ENCODE measurements at places on chromosomes 1 and 21.

- DNase-seq = peak; percentile 96
These were observed at the start of gene IFI6 for GRCh38 chr1:27671964-27672749. TSS of gene IFI6 (minus strand) at chr1:27672192. CDS start at chr1:27669314, 2,878 bp downstream.

DNA sequence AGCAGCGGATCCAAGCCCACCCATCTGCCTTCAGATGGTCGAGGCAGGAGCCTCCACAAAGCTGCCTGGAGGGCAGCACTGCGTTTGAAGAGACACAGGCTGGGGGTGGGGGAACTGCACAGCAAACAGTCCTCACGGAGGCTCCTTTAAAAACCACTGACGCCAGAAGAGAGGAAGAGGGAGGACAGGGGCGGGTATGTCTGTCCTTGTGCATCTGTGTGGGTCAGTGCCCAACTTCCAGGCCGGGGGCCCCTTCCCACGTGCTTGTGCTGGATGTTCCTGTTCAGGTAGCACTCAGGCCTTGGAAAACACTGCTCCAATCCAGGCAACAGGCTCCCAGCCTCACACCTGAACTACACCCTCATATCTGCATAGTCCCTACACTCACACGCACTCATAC, 7.7 kb downstream of the AHDC1 start:
- DNase-seq = no peak

DNA sequence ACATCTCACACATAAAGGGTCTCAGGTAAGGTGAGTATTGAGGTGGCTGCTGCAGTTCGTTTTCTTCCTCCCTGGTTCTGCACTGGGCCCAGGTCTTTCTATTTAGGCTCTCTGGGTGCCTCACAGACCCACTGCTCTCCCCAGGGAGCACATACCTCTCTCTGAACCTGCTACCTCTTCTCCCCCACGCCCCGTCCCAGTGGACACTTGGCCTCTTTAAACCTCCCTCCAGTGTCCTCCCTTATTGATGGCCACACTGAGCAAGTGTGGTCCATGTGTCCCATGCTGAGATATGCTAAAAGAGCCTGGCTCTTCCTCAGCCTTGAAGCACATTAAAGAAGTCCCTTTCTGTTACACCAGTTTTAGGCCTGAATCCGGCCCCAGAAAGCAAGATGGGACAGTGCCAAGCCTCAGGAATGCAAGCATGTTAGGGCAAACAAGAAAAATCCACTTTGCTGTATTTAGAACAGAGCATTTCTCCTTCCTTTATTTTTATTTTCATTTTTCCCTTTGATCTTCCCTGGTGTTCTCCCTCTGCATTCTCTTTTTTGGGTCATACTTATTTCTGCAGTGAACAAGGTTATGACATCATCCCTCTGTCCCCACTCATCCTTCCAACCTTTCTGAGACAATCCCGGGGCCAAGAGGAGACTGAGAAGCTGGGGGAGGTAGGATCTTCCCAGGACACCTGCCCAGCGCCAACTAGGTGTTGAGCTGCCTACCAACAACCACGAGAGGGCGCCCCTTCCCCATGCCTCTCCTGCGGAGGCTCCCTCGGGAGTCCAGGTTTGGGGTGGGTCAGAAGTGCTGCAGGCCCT, 5.0 kb upstream of the CHI3L2 start:
- peak; percentile 65 for DNase-seq

GRCh38 chr1:230430499-230430898, 4.4 kb upstream of the PGBD5 start:
- no peak for DNase-seq

DNA sequence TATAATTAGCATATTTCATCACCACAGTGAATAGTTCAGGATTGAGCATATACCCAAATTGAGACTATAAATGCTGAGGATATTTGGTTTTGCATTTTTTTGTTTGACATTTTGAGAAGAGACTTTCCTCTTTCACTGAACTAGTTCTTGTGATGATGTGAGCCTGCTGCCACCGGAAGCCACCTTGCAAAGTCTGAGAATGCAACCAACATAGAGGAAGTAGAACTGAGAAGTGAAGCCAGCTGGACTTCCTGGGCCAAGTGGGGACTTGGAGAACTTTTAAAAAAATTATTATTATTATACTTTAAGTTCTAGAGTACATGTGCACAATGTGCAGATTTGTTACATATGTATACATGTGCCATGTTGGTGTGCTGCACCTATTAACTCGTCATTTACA, 102.3 kb downstream of the RPE65 start:
- no peak for DNase-seq

- DNase-seq = no peak
These were observed 160.6 kb upstream of the JUN start for GRCh38 chr1:58944439-58944838.

- DNase-seq = peak; percentile 49
These were observed 22.7 kb upstream of the ARF1 start for GRCh38 chr1:228059634-228060457.

DNA sequence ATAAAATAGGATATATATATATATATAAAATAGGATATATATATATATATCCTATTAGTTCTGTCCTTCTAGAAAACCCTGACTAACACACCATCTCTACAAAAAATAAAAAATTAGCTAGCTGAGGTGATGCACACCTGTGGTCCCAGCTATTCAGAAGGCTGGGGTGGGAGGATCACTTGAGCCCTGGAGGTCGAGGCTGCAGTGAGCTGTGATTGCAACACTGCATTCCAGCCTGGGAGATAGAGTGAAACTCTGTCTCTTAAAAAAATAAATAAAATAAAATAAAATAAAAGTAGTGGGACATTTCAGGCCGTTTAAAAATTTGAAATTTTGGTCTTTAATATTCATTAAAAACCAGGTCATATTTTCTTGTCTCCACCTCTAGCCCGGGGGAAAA, 4.2 kb upstream of the RRP1 start:
- no peak for DNase-seq

GRCh38 chr1:90591355-90591969, 125.6 kb downstream of the BARHL2 start:
- no peak for DNase-seq

DNA sequence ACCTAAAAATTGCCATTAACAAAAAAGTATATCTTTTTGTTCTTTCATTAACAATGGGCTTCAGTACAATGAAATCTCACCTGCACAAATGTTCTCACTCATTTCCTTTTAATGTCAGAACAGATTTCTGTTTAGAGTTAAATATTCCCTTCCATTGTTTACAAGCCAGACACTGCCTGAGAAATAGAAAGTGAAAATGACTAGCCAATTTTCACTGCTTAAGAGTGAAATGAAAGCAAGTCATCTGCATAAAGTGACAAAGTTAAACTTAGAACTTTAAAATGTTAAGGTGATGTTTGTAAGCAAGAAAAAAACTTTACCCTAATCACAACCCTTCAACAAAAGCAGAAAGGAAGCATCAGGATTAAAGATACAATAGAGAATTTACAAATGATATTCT, 27.5 kb downstream of the COA6 start:
- peak; percentile 29 for DNase-seq

DNA sequence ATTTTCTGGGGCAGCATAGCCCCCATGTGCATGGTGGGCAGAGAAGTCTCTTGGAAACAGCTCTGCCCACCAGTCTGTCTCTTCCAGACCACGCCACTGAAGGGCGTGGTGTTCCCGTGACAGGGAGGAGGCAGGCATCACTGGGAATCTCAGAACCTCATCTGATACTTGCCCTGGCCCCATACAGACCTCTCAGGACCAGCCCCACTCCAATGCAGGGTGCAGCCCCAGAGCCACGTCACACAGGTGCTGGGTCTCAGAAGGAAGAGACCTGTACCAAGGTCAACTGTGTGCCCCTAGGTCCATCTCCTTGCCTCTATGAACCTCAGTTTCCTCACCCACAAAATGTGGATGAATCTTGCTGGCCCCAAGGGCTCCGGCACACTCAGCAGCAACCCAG, 7.3 kb downstream of the RAP1GAP start:
- DNase-seq = no peak

DNA sequence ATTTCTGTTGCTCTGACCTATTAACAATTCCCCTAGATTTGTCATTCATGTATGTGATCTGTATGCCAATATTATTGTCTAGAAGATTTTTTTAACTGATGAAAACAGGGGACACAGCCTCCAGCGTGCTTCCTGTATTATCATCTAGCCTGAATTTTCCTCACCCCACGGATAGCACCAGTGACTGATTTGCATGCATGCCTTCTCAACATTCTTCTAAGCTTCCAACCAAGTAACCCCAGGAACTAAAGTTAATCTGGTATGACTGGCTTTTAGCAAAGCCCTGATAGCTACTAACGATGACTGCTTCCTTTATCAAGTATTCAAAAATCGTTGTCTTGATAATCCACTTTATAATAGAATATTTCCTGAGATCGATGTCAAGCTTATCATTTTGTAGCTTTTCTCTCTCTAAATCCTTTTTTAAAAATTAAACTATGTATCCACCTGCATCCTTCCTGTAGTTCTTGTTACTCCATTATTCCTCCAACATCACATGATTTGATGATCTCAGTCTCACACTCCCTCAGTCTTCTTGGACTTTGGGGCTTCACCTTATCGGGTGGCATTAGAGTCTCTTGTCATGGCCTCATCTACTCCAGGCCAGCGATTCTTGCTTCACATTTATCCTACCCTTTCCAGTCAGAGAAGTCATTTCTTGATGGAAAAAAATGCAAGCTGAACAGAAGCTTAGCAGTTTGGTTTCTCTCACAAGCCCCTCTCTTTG, 19.0 kb downstream of the BCAR3 start:
- peak; percentile 59 for DNase-seq

DNA sequence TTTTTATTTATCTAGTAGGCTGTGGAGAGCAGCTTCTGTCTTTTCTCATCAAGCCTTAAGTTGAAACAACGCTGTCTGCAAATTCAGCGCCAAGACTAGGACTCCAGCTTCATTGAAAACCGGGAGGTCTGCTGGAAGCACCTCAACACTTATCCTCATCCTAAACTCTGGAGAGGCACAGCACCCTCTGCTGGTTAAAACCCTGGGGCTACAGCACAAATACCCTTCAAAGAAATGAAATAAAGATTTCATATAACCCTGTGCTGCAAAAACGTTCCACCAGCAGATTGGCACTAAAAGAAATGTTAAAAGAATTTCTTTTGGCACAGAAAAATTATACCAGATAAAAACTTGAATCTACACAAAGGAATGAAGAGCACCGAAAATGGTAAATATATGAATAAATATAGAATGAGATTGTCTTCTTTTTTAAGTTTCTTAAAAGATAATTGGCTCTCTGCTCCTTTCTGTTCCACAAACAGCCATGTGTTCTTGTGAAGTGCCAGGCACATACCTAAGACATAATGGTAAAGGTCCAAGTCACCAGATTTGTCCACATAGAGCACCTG, 227.7 kb upstream of the SAMSN1 start:
- DNase-seq = peak; percentile 48

DNA sequence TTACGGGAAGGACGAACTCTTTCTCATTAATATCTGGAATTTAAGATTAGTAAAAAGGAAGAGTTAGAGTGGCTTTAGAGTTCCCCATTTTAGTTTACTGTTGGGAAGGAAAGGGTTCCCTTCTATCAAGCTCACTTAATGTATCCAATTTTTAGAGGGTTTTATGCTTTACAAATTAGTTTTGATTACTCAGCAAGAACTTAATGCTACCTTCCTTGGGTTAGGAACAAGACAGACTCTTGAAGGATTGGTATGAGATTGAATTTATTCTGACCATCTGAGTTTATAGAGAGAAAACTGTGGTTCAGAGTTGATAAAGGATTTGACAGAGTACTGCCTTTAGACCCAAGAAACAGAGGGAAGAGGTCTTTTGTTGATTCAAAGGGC, 29.5 kb upstream of the RGS4 start:
- no peak for DNase-seq

DNA sequence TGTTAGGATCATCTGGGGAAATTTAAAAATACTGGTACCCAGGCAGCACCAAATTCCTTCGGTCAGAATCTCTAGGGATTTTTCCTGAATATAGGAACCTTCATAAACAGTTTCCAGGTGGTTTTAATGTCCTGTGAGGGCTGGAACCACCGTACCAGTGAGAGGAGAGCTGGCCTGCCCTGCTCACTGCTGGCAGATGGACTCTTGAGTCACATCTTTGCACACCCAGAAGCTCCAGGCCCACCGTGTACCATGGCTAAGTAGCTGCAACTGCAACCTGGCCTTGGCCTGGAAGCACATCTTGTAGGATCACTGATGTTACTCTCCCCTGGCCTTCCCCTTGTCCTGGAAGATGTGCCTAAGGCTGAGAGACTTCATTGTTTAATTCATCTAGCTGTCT, 181.5 kb downstream of the DISC1 start:
- no peak for DNase-seq

- peak; percentile 28 for DNase-seq
These were observed 369.7 kb downstream of the RRAGC start for GRCh38 chr1:38489844-38490270.

DNA sequence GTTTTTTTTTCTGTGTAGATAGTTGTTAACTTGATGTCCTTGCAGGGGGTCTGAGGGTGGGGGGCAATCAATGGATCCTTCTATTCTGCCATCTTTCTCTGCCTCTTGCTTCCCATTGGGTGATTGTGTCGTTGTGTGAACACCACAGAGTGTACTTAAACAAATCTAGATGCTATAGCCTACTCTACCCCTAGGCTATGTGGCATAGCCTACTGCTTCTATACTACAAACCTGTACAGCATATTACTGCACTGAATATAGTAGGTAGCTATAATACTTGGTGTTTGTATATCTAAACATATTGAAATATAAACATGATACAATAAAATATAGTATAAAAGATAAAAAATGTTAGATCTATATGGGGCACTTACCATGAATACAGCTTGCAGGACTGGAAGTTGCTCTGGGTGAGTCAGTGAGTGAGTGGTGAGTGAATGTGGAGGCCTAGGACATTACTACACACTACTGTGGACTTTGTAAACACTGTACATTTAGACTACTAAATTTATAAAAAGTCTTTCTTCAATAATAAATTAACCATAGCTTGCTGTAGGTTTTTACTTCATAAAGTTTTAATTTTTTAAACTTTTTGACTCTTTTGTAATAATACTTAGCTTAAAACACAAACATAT, 105.4 kb downstream of the CENPF start:
- no peak for DNase-seq

DNA sequence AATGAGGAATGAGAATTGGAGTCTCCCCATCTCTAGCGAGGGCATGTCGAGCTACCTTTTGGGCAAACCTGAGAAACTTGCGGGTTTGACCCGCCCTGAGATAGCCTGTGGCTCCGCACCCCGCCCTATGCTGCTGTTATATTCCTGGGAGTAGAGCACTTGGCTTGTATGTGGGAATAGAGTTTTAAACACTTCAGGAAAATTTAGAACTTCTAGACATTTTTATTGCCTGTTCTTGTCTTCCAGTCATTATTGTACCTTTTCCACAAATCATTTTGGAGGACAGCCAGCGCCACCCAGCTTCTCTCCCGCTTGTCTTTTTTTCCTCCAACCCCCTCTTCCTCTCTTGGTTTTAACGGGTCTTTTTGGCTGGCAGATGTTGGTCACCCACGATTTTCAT, 738 bp downstream of the GNPAT start:
- peak; percentile 38 for DNase-seq
